Naive thymus-derived CD8-positive, alpha-beta T cell (primary cell): ENCODE measurements at places on chromosomes 7 and 10. TPM values are rescaled to one million over a fixed set of nuclear protein-coding genes. Genes with fewer than 3 reads are reported as not detected.

Gene MEOX2
- total RNA-seq, result not detected

GRCh38 chr10:133405272-133405671 is 11.3 kb downstream of the MTG1 start:
- no peaks in the 10 kb centered on the region for H3K27me3 ChIP-seq
- H3K4me1 ChIP-seq, result peaks cover 53% of the 10 kb centered on the region
- H3K36me3 ChIP-seq, result peaks cover 27% of the 10 kb centered on the region
- no peak overlapping the region for H3K4me3 ChIP-seq

DNA sequence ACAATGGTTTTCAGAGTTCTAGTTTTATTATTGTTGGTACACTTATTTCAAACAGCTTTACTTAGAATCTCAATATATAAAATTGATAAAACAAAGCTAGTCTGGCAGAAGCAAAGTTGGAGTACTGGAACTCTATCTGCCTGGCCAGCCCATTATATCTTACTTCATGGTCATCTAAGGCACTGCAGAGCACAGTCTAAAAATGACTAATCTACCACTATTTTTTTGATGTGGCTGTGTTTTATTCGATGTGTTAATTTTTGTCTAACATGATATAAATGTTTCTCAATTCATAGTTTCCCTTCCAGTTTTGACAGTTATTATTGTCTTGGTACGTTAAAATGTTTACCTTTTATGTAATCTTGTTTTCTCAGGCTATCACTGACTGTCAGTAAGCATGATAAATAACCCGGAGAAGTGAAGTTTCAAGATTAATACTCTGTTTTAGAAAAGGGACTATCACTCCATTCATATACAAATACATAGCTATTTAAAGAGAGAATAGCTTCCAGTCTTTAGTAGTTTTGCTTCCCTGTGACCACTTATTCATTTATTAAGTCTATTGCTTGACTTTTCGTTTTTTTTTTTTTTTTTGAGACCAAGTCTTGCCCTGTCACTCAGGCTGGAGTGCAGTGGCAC is 60.6 kb upstream of the CSTF2T start:
- no peak for DNase-seq

Gene CCL24
- total RNA-seq, result not detected

Gene STEAP1B
- total RNA-seq, result not detected

Gene LRRC4
- total RNA-seq, result not detected

Gene AKR1C1
- 3.0 TPM for total RNA-seq

DNA sequence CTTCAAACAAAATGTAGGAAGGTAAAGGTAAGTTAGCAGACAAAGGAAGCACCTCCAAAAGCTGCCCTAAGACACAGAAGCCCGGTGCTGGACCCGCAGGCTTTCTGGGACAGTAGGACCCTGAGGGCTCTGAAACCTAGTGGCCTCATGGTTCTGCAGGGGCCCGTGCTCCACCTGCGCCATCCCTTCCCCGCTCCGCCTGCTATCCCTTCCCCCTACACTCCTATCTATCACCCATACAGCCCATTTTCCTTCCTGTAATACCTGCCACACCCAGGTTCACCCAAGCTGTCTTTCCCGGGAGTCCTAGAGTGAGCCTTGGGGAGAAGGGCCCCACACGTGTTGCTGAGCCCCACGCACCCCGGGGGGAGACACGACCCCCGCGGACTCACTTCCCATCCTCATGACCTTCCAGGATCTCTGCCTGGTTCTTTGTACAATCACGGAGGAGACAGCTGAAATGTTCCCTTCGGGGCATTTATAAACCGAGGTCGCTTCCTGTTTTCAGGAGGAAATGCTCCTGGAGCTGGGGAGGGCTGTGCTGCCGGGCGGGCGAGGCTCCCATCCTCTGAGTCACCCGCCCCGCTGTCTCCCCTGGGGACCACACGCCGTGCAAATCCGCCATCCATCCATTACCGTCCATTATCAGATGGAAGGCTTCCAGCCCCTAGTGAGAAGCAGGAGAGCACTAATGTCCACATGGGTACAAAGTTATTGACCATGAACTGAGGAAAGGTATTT is 251.7 kb upstream of the PITRM1 start:
- H3K4me1 ChIP-seq, result peaks cover 9% of the 10 kb centered on the region
- H3K27ac ChIP-seq, result no peak overlapping the region
- H3K27me3 ChIP-seq, result peaks cover 45% of the 10 kb centered on the region
- H3K36me3 ChIP-seq, result no peaks in the 10 kb centered on the region
- H3K4me3 ChIP-seq, result no peak overlapping the region
- no peak for DNase-seq

GRCh38 chr10:77287647-77288120 is 349.9 kb downstream of the KCNMA1 start:
- H3K4me3 ChIP-seq, result no peak overlapping the region
- H3K27ac ChIP-seq, result no peak overlapping the region
- DNase-seq, result no peak
- peaks cover 26% of the 10 kb centered on the region for H3K4me1 ChIP-seq
- no peaks in the 10 kb centered on the region for H3K36me3 ChIP-seq

Gene ZNF117
- total RNA-seq, result 5.6 TPM

DNA sequence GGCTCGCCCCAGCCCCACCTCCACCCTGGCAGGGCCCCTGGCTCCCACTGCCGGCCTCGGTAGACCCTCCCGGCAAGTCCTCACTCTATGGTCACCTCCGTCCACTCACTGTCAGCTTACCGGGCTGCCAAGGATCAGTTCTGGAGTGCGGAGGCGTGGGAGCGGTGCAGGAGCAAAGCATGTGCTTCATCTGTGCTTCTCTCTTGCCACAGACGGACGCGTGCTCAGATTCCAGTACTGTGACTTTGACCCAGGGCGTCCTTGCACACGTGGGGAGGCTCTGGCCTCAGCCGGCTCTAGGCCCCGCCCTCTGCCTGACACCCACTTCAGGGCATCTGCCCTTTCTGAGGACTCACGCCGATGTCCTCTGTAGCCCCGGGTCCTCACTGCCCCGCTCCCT is 547.5 kb upstream of the FOXK1 start:
- no peak overlapping the region for H3K4me3 ChIP-seq
- H3K27ac ChIP-seq, result no peak overlapping the region
- no peaks in the 10 kb centered on the region for H3K27me3 ChIP-seq
- no peak for DNase-seq

Gene LRRD1
- total RNA-seq, result not detected

Gene SPOCK2
- total RNA-seq, result 578 TPM

- no peak overlapping the region for H3K4me3 ChIP-seq
- no peak overlapping the region for H3K27ac ChIP-seq
- no peaks in the 10 kb centered on the region for H3K4me1 ChIP-seq
- H3K27me3 ChIP-seq, result no peaks in the 10 kb centered on the region
- H3K36me3 ChIP-seq, result peaks cover 2% of the 10 kb centered on the region
- DNase-seq, result no peak
Observed at GRCh38 chr7:100411101-100411500, 17.4 kb downstream of the ZCWPW1 start.

DNA sequence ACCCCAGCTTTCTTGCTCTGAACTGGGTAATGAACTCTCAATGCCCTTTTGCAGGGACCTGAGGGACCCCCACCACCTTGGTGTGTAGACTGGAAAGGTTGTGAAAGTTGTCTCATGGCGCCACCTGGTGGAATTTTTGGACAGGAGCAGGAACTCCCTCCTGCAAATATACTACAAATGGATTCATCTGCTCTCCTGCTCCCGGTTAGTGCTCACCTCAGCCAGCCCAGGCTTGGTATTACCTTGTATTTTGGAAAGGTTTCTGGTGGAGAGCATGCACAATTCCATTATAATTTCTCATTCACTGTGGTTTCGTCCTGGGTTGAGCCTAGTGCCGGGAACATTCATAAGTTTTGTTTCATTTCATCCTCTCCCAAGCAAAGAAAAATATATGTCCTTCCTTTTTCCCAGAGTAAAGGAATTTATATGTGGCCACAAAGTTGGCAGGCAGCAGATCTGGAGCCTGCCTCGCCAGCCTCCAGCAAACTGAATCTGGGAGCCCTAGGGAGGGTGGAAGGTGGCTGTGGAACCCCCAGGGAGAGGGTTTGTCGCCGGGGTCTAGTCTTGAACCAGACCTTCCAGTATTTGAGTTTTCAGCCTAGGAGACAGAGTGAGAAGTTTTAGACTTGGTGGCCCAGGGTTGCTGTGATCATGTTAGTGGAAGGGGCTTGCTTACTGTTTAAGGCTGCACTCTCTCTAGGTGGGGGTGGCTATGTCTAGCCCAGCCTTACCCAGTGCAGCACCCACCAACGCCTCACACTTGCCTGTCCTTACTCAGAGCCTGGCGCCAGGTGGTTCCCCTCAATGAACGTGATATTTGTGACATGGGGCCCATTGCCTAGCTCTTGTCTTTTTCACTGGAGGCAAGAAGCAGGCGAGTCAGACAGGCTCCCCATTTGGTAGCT is 9.5 kb downstream of the FAM241B start:
- no peak overlapping the region for H3K4me3 ChIP-seq
- H3K27me3 ChIP-seq, result peaks cover 11% of the 10 kb centered on the region
- peak; percentile 85 for DNase-seq
- H3K36me3 ChIP-seq, result no peaks in the 10 kb centered on the region

DNA sequence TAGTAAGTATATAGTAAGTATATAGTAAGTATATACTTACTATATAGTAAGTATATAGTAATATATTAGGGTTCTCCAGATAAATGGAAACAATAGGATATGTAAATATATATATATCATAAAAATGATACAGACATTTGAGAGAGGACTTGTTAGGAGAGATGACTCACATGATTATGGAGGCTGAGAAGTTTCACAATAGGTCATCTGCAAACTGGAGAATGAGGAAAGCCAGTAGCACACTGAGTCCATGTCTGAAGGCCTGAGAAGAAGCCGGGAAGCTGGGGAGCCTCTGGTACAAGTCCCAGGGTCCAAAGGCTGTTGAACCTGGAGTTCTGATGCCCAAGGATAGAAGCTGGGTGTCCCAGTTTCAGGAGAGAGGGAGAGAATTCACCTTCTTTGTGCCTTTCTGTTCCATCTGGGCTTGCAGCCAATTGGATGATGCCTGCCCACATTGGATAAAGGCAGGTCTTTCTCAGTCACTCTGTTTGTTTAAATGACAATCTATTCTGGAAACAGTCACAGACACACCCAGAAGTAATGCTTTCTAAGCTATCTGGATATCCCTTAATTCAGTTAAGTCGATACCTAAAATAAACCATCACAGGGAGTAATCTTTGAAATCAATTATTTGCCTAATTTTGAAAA is 205.5 kb upstream of the CDC14C start:
- H3K27ac ChIP-seq, result no peak overlapping the region
- H3K27me3 ChIP-seq, result no peaks in the 10 kb centered on the region
- no peak overlapping the region for H3K4me3 ChIP-seq
- H3K36me3 ChIP-seq, result no peaks in the 10 kb centered on the region

Gene SLC26A5
- total RNA-seq, result not detected

Gene GIMAP8
- 66.8 TPM for total RNA-seq

DNA sequence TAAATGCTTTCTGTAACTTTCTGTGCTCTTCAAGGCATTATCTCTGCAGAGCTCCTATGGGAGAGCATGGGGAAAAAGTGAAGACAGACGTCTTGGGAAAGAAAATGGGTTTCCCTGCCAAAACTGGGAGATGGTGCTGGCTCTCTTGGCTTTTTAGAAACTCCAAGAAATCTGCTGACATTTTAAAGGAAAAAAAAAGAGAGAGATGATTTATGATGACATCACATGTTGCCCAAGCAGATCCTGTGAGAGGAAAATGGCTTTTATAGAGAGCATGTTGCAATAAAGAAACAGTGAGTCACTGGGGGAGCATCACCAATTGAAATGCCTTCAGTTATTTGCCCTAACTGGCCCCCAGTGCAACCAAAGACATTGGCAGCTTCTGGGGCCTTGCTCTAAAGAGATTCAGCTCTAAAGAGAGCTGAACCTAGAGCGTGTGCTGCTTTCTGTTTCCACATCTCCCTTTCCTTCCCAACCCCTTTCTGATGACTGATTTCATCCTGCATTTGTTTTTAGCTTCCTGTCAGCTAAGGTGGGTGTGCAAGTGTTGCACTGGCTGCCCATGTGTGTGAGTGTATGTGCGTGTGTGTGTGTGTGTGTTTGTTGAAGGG is 37.7 kb downstream of the LRMDA start:
- H3K36me3 ChIP-seq, result no peaks in the 10 kb centered on the region
- H3K27ac ChIP-seq, result no peak overlapping the region
- H3K27me3 ChIP-seq, result peaks cover 5% of the 10 kb centered on the region
- no peak for DNase-seq
- no peak overlapping the region for H3K4me3 ChIP-seq

Gene CLDN3
- total RNA-seq, result not detected

DNA sequence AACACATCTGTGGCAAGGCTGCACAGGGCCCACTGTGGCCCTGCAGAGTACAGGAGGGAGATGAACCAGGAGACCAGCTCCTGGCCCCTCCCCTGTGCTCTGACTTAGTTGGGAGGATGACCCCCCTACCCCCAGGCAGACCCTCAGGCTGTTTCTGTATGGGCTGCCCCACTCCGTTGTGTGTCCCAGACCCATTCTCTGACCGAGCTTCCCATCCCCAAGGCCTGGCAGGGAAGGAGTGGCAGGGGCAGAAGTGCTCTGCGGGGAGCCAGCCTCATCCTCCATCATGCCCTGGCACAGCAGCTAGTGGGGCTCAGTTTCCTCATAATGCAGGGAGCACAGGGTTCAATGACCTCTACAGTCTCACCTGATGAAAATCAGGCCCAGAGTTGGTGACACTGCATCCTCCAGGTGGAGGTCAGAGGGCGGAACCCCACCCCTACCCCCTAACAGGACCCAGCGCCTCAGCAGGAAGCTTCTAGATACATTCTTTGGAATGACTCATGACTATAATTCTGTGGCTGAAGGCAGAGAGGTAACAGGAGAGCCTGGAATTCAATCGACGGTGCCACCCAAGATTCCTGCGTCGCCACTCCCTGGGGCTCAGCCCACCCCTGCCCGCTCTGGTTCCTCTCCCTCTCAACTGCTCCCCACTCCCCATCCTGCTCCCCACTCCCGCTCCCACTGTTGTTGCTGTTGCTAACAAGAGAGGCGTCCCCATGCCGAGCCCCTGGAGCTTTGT is 18.2 kb downstream of the PODXL start:
- H3K27ac ChIP-seq, result no peak overlapping the region
- H3K4me1 ChIP-seq, result no peaks in the 10 kb centered on the region
- H3K4me3 ChIP-seq, result no peak overlapping the region
- H3K36me3 ChIP-seq, result no peaks in the 10 kb centered on the region

- peaks cover 5% of the 10 kb centered on the region for H3K27me3 ChIP-seq
- no peaks in the 10 kb centered on the region for H3K4me1 ChIP-seq
- H3K27ac ChIP-seq, result no peak overlapping the region
- DNase-seq, result no peak
- no peaks in the 10 kb centered on the region for H3K36me3 ChIP-seq
- H3K4me3 ChIP-seq, result no peak overlapping the region
Observed at GRCh38 chr10:78717200-78717599, 351.6 kb upstream of the ZMIZ1 start.

DNA sequence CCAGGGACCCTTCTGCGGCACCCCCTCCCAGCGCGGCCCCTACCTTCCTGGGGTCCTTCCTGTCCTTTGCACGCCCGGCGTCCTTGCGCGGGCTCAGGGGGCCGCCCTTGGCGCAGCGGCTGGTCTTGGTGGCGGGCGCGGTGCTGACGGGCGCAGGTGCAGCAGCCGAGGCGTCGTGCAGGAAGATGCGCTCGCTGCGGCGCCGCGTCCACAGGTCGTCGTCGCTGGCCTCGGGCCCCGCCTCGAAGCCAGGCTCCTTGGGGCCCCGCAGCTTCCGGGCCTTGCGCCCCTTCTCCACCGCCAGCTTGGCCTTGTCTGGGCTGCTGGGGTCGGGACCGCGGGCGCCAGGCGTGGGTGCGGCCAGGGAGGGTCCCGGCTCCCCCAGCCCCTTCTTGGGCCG is 49.8 kb downstream of the SLC29A4 start:
- H3K27me3 ChIP-seq, result no peaks in the 10 kb centered on the region
- H3K4me1 ChIP-seq, result peaks cover 15% of the 10 kb centered on the region
- peaks cover 31% of the 10 kb centered on the region for H3K36me3 ChIP-seq
- no peak overlapping the region for H3K27ac ChIP-seq
- H3K4me3 ChIP-seq, result no peak overlapping the region
